ENCODE measurements at places on chromosomes 1 and 21.

DNA sequence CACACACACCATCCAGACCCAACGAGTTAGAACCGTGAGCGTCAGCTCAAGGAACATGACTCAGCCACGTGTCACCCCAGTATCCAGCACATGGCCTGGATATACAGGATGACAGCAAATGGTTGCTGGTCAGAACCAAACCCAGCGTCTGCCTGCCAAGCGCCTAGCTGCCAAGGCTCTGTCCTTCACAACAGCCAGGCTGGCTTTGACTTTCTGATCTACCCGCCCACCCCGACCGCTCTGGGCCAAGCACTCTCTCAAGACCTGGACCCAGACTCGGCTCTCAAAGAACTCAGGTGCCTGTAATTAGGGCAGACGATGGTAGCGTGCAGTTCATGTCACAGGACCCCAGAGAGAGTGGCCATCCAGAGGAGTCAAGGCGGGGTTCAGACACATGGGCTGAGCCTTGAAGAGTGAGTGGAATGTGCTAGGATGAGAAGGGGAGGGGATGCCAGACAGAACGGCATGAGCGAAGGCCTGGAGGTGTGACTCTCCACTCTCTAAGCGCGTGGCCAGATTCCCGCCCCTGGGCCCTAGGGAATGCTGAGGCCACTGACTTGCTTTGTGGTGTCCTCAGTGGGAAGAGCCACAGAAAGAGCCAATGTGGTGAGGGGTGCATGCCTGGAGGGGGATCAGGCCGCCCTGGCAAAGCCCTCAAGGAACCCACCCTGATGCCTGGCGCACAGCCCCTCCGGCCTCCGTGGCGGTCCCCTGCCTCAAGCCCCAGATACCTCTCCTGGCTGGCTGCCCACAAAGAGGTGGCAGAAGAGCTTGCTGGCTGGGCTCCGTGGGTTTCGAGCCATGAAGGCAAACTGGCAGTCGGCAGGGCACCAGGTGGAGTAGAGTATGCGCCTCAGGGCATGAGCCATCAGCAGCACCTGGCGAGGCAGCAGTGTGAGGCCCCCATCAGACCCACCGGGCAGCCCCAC is 7.0 kb downstream of the SH2D5 start:
- no peak for DNase-seq

- no peak for DNase-seq
These were observed 4.3 kb upstream of the CBR1 start for GRCh38 chr21:36065497-36066036.

GRCh38 chr1:210413951-210414350 is 85.2 kb downstream of the HHAT start:
- DNase-seq: no peak

DNA sequence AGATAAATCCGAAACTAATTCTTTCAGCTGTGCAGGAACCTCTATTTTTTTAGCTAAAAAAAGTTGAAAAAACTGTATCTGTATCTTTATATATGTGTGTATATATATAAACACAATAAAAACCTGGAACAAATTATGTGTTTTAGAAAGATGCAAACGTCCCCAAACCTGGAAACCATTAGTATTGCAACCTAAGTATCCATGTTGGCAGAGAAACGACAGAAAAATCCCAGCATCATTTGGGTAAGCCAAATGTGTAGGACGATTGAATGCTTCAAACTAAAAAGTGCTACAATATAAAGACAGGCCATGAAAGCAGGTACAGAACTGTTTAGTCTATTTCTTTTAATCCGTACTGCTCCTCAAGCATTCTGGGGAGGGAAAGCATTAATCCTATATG is 87.9 kb downstream of the AHCTF1 start:
- no peak for DNase-seq

GRCh38 chr1:61781151-61781550 is 38.9 kb downstream of the PATJ start:
- no peak for DNase-seq

DNA sequence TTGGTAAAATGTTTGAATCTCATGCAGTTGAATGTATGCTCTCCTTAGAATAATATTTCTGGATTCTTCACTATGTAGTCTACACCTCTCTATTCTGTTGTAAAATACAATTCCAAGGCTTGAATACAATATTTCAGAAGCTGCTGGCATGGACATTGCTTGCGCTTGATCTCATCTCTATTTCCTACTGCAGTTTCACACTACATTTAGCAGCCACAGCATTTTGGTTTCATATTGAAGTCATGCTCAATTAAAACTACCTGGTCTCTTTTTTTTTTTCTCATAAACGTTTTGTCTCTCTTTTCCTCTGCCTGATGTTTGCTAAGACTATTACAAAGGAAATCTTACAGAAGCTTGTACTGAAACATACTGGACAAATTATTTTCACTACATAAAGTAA is 631.0 kb upstream of the TMPRSS15 start:
- no peak for DNase-seq

DNA sequence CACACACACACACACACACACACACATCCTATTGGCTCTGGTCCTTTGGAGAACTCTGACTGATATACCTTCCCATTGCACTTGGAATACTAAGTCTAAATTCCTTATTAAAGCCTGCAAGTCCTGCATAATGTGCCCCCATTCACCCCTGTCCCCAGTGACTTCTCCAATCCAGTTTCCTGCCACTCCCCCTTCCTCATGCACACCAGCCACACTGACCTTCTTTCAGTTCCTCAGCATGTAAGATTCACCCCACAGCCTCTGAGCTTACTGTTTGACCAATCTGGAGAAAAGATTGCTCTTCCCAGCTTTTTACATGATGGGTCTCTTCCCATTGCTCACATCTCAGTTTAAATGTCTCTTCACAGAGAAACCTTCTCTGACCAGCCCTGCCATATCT is 146.6 kb downstream of the TBX15 start:
- DNase-seq: no peak

DNA sequence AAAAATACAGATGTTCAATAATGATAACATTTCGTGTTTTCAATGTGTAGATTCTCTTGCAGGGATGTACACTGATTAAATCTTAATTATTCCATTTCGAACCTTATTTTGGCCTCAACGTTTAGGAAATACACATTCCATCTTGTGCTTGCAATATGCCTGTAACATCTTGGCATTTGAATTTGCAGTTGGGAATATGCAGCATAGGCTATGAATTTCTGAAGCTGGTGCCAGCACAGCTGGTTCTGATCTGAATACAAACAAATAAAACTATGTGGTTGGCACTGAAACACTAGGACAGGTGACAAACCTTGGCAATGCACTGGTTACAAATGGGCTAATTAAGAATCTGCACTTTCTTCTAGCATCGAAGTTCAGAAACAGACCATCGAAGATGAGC is 108.4 kb downstream of the ERG start:
- DNase-seq: no peak

DNA sequence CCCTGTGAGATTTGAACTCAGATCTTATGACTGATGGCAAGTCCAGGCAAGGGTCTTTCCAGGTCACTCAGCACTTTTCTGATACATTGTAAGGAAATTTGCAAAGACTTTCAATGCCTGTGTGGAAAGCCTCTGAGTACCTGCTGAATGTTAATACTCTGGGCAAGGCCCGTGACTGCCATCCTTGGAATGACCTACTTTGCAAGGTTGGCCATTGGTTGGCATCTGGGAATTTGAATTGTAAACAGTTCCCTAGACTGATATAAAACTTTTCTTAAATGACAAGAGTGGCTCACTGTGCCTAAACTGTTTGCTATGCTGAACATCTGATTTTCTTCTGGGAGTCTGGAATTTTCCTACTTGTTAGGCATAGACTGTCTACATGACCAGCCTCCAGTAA is 57.1 kb downstream of the CD2 start:
- DNase-seq: no peak
